ENCODE measurements at places on chromosomes 2 and 18. TPM values are rescaled to one million over a fixed set of nuclear protein-coding genes. Genes with fewer than 3 reads are reported as not detected.

CD8B2 gene
- total RNA-seq, result not detected

RNU2-63P gene
- total RNA-seq, result 88.5 TPM

IL1R2 gene
- total RNA-seq, result 0.46 TPM

THSD7B gene
- not detected for total RNA-seq

CXCR4 gene
- 167 TPM for total RNA-seq

TEX261 gene
- total RNA-seq, result 20.8 TPM

SDC1 gene
- total RNA-seq, result 1.1 TPM

SIX2 gene
- total RNA-seq, result 0.32 TPM

ACP1 gene
- 111 TPM for total RNA-seq

SPATA3 gene
- not detected for total RNA-seq

VSNL1 gene
- total RNA-seq, result 0.76 TPM

PMAIP1 gene
- total RNA-seq, result 27.2 TPM

CBLN2 gene
- total RNA-seq, result 5.9 TPM

FTCDNL1 gene
- total RNA-seq, result under 0.01 TPM

CASP8 gene
- 10.4 TPM for total RNA-seq

NEU2 gene
- not detected for total RNA-seq

EMX1 gene
- total RNA-seq, result not detected

ANKRD62 gene
- not detected for total RNA-seq

GPR45 gene
- total RNA-seq, result not detected

LDLRAD4 gene
- total RNA-seq, result 0.65 TPM

CARF gene
- 4.1 TPM for total RNA-seq

LRATD1 gene
- not detected for total RNA-seq

ARL4C gene
- 1.3 TPM for total RNA-seq

CCBE1 gene
- total RNA-seq, result 1.2 TPM

NR4A2 gene
- under 0.01 TPM for total RNA-seq

ANKRD30BL gene
- not detected for total RNA-seq

NT5C1B gene
- not detected for total RNA-seq

CCDC68 gene
- total RNA-seq, result 1.3 TPM

POTEI gene
- under 0.01 TPM for total RNA-seq

ACMSD gene
- total RNA-seq, result not detected

CIDEA gene
- total RNA-seq, result 0.46 TPM

ABCG5 gene
- total RNA-seq, result not detected

STPG4 gene
- not detected for total RNA-seq

CCDC150 gene
- 9.1 TPM for total RNA-seq

SKOR2 gene
- not detected for total RNA-seq

Data from epithelial cell of umbilical artery (primary cell).